GM12878 (cell line): ENCODE measurements at places on chromosomes 1 and 21. TPM values are rescaled to one million over a fixed set of nuclear protein-coding genes. Genes with fewer than 3 reads are reported as not detected.

Gene HFM1
- total RNA-seq, result not detected in 2 replicates

Gene PIGV
- 10.4 and 10.7 TPM in 2 replicates for total RNA-seq

Gene IRF6
- 0.10 and 0.21 TPM in 2 replicates for total RNA-seq

Gene RGS5
- 2.8 TPM in 2 replicates for total RNA-seq

Gene SELP
- total RNA-seq, result not detected in 2 replicates

Gene OR2L5
- total RNA-seq, result not detected in 2 replicates

Gene MCM3AP
- 94.3 and 95.7 TPM in 2 replicates for total RNA-seq

Gene PROK1
- not detected in 2 replicates for total RNA-seq

Gene TAS1R1
- total RNA-seq, result 0.11 TPM in 1 of 2 replicates, not detected in the other

Gene CYP2J2
- 0.08 and 0.15 TPM in 2 replicates for total RNA-seq

Gene BCL10
- total RNA-seq, result 25.3 and 28.1 TPM in 2 replicates

Gene RRP15
- total RNA-seq, result 21.0 and 21.2 TPM in 2 replicates

Gene CTBS
- total RNA-seq, result 12.9 and 14.7 TPM in 2 replicates

Gene BSND
- 0.03 TPM in 1 of 2 replicates, not detected in the other for total RNA-seq

Gene AMY1A
- total RNA-seq, result not detected in 2 replicates

Gene BRINP2
- total RNA-seq, result not detected in 2 replicates

Gene F5
- 0.29 and 0.72 TPM in 2 replicates for total RNA-seq

Gene AMY2B
- total RNA-seq, result 3.7 and 4.3 TPM in 2 replicates

Gene NR5A2
- 0.21 and 0.26 TPM in 2 replicates for total RNA-seq

Gene GCSAML
- total RNA-seq, result not detected in 2 replicates

Gene CAMK1G
- total RNA-seq, result not detected in 2 replicates
